ENCODE measurements at places on chromosomes 12 and 14. TPM values are rescaled to one million over a fixed set of nuclear protein-coding genes. Genes with fewer than 3 reads are reported as not detected.

GRCh38 chr12:78863482-78864402, 832 bp upstream of the SYT1 start:
- DNase-seq, result peak; percentile 23

Gene CYP27B1
- total RNA-seq, result 2.8 TPM

DNA sequence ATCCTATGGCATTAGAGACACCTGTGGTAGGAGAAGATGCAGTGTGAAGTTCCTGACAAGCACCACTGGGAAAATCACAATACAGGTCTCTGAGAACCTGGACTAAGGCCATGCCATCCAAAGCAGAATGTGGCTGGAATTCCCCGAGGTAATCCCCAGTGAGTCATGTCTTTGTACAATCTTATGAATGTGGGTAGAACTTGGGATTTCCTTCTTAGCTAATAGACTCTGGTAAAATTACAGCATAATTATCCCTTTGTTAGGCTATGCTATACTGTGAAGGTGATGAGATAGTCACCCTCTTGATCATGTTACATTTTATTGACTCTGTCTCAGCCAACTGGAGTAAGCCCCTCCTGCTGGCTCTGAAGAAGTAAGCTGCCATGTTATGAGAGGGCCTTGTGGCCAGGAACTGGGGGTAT, 224.3 kb upstream of the DCN start:
- no peak for DNase-seq

DNA sequence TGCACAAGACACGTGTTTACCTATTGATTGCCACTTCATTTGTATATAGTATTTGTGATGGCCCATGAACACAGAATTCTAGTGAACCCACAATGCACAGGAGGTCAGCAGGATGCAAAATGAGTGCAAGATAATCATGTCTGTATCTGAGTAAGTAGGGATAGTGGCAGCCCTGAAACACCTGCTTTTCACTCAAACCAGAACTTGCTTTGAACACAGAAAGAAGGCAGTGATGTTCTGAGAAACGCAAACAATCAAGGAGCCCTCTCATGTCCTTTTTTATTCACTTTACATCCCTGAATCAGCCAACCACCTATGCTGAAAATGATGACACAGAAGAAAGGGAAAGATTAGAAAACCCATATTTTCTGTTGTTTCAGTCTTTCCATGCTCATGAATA, 170.4 kb upstream of the AVPR1A start:
- no peak for DNase-seq

- no peak for DNase-seq
Measured at GRCh38 chr14:89620436-89620835, 203.4 kb upstream of the FOXN3 start.

- no peak for DNase-seq
Measured at GRCh38 chr14:22155571-22155970, 433.5 kb downstream of the DAD1 start.

- DNase-seq, result no peak
Measured at GRCh38 chr14:73696466-73697400, 17.5 kb downstream of the PNMA1 start.

Gene DNAH10
- 0.48 TPM for total RNA-seq

Gene CYP46A1
- 0.94 TPM for total RNA-seq

GRCh38 chr12:120376416-120376815, 7.5 kb upstream of the MSI1 start:
- no peak for DNase-seq

Gene ADSS1
- 3.7 TPM for total RNA-seq

Gene DIO3
- 14.2 TPM for total RNA-seq

Gene OAS1
- 111 TPM for total RNA-seq

Gene STXBP6
- 19.9 TPM for total RNA-seq

Gene ANO4
- total RNA-seq, result 1.2 TPM
